ENCODE measurements at places on chromosomes 6 and 20.
A peak's percentile ranks its signal among the peaks of the same experiment; 100 is the strongest.

DNA sequence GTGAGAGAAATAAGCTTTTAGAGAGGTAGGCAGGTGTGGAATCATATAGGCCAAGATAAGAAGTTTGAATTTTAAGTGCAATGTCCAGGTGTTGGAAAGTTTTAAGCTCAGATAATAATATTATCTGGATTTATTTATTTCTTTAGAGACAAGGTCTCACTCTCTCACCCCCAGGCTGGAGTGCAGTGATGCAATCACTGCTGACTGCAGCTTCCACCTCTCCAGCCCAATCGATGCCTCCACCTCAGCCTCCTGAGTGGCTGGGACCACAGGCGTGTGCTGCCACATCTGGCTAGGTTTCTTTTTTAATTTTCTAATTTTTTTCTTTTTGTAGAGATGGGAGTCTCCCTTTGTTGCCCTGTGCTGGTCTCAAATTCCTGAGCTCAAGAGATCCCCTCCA is 5.5 kb upstream of the MAS1L start:
- DNase-seq = no peak

GRCh38 chr6:120996340-120996739 is 337.9 kb downstream of the TBC1D32 start:
- no peak for DNase-seq

GRCh38 chr20:57476084-57476526 is 48.8 kb downstream of the CTCFL start:
- no peak for DNase-seq

DNA sequence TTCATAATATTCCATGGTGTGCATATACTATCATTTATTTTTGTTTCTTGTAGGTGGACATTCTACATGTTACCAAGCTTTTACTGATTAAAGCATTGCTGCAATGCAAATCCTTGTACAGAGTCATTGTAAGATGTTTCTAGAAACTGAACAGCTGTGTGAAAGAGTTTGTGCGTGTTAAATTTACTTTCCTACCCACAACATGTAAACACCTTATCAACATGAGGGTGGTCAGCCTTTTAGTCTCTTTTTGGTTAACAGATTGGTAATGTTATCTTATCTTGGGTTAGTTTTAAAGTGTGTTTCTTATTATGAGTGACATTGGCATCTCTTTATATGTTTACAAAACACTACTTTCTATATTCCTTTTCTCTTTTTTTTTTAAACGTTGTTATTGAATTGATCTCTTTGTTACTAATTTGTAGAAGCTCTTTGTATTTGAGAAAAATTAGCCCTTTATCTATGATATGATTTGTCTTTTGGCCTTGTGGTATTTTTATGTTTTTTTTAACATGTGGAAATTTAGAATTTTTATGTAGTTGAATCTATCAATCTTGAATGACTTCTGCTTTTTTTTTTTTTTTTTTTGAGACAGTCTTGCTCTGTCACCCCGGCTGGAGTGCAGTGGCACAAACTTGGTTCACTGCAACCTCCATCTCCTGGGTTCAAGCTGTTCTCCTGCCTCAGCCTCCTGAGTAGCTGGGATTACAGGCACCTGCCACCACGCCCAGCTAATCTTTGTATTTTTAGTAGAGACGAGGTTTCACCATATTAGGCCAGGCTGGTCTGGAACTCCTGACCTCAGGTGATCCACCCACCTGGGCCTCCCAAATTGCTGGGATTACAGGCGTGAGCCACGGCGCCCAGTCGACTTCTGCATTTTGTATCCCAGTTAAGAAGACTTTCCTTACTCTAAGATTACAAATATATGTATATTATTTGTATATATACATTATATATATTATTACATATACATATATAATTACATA is 112.1 kb downstream of the TCP11 start:
- DNase-seq = no peak

- no peak for DNase-seq
These were observed 94.6 kb downstream of the SNAP25 start for GRCh38 chr20:10313215-10313614.

GRCh38 chr6:144104898-144105487 is 9.6 kb upstream of the SF3B5 start:
- peak; percentile 44 for DNase-seq

DNA sequence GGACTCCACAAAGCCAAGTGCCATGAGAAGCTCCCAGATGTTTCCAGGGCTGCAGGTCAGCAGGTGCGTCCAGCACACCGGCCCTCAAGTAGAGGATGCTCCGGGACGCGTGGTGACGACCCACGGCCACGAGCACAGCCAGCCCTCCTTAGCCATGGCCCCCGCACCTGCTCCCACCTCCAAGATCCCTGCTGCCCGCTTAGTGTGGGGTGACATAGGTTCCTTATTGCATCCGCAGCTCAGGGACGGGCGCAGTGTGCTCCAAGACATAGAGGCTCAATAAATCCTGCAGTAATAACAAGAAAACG is 138.1 kb upstream of the RPS6KA2 start:
- DNase-seq = no peak

- no peak for DNase-seq
These were observed 103.8 kb upstream of the BEND6 start for GRCh38 chr6:56851074-56851473.

DNA sequence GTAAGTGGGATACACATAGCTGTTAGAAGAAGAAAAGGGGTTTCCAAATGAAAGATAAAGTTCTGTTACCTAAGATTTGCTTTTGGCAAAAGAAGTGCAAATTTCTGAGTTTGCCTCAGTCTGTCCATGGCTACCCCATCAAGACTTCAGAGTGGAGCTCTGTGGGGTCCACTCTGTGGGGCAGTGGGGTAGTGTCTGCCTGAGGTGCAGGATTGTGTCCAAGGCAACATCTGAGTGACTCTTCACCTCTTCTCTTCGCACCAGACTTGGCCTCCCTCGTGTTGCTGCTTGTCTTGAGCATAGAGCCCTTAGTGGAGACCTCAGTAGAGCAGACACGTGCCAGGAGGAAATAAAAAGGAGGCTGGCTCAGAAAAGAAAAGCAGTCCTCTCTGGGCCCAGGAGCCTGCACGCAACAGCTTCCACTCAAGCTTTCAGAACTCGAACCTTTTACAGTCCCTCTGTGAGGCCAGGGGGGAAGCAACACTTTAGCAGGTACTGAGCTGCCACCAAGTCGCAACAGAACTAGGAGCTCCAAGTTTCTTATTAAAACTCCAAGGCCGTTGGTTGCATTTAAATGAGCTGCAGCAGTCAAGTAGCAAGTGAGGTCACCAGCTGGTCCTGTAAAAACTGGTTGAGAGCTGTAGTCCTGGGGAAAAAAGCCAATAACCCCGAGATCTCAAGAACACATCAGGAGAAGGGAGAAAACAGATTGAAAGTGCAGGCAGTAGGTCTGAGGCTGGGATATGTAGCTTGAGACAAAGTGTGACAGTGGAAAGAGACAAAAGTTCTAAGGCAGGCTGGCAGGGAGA is 413.5 kb downstream of the CDC5L start:
- no peak for DNase-seq

DNA sequence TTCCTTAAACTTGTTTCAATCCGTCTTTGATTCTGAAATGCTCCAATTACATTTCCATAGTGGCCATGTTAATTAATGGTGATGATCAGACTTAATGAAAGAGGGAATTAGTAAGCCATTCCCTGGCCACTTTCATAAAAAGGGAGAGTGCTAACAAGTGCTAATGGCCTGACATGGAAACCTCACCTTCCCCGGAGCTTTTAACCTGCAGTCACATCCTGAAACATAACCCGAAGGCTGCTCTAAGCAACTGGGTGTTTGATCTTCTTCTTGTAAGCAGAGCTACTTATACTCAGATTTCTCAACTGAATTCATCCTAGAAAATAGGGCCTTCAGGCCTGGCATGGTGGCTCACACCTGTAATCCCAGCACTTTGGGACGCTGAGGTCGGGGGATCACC is 67.1 kb upstream of the ZMYND8 start:
- DNase-seq = no peak

GRCh38 chr6:11224252-11224965 is 8.1 kb downstream of the NEDD9 start:
- no peak for DNase-seq

- DNase-seq = no peak
These were observed 247.0 kb downstream of the PHACTR1 start for GRCh38 chr6:12963567-12963966.

DNA sequence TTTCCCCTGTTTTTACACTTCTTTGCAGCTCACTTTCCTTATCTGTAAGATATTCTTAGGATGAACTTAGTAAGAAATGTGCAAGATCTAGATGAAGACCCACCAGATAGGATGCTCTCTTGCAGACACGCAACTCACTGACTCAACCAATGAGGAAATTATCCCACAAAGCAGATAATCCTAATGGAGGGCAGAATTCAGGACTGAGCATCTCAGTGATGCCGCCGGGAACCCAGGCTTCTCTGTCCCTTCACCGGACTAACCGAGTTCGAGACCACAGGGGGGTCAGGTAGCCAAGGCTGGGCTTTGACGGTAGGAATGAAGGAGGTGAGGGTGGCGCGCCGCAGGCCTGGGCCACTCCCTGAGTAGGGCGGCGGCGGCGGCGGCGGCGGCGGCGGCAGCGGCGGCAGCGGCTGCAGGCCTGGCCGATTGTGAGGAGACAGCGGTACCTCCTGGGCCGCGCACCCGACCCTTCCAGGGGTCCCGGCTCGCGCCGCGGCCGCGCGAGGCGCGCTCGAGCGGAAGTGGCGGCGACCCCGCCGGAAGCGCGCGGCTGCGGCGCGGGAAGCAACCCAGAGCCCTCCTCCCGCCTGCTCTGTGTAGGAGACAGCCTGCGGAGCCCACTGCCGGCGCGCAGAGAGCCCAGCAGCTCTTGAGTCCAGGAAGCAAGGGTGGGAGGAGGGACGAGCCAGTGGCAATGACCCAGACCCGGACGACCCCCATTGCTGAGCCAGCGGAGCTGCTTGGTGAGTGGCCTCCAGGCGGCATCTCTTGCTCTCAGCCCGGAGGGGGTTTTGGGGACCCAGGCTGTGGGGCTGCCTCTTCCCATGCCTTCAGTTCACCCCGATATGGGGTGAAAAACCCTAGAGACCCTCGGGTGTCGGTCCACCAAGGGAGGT is at the start of gene KHDC1:
TSS of gene KHDC1 (minus strand) at position 526 of the 899 bp plus-strand sequence. CDS start 20,679 bp downstream, outside the sequence.
- peak; percentile 52 for DNase-seq

GRCh38 chr20:634148-634925 is 18.7 kb downstream of the SRXN1 start:
- no peak for DNase-seq

DNA sequence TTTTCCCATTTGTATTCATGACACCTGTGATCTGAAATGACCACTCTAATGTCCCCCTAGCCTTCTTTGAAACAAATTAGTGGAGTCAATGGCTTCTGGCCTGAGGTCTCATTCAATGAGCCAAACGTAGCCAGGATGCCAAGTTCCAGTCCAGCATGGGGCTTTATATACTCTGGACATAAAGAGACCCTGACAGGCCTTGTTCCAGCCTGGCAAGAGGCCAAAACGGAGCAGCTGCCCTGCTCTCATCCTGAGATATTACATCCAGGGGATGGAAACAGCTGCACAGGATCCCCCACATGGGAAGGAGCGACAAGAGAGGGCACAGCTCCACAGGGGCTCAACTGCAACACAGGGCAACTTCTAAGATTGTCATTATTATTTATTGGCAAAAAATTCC is 437.8 kb downstream of the CDH26 start:
- no peak for DNase-seq

DNA sequence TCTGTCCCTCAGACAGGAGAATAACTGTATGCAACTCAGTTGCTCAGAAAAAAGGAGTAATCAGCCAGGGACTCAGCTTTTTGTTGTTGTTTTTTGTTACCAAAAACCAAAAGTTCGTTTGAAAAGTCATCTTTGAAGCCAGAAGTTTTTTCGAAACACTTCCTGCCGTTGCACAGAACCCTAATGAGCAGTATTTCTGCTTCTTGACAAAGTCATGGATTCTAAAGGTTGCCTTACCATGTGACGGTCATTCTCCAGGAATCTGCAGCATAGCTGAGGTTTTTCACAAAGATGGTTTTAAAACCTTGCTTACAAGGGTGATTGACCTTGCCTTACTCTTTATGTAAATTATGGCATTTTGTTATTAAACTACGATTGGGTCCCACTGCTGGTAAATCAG is 1.9 kb downstream of the RAB32 start:
- DNase-seq = no peak

DNA sequence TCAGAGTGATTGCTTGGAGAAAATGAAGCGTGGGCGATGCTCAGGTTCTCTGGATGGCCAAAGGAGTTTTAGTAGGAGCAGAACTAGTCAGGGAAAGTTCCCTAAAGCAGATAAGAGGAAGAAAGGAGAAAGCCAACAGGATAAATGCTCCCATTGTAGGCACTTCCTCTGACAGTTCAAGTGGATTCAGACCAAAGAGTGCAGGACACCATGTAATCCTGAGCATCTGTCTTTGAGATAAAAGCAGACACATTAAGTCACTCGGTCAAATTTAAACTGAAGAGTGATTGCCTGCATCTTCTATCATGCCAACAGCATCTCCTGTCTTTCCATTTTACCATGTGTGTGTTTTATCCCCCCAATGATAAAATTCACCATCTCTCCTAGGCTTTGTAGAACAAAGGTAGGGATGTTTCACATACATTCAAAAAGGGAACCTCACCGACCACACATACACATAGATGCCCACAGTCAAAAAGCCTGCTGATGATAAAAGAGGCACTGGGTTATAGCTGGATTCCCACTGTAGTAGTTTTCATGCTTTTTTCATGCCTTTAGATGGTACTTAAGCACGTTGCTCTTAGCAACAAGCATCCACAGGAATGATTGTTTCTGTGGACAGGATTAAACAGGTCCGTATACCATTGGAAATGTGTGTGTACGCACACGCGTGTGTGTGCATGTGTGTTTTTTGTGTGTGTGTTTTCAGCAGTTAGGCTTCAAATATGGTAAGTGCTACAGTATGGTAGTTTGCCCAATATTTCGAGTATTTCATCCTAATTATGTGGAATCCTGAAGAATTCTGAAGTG is 7.0 kb downstream of the GRIK2 start:
- DNase-seq = no peak

DNA sequence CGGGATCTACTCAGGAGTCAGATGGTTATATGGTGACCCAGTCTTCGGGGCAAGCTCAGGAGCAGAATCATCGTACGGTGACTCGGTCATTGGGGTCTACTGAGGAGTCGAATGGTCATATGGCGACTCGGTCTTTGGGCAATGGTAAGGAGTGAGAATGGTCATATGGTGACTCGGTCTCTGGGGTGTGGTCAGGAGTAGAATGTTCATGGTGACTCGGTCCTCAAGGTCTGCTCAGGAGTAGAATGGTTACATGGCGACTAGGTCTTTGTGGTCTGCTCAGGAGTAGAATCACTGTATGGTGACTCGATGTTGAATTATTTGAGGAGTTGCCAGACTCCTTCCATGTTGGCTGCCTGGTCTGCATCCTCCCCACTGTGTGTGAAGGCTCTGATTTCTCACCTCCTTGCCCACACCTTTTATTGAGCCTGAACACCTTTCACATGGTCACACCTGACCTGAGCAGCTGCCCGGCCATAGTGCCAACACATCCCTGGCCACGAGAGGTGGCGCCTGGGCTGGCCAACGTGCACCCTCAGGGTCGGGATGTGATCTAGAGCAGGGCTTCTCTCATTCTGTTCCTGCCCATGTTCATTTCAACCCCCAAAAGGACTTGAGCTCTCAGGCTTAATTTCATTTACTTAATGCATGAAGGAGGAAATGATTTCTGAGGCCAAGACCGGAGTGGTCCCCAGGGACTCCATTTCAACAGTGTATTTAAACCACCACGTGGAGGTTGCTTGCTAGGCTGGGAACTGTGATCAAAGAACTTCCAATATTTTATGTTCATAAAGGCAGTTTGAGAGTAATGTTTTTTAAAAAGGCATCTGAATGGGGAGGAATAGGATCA is 119.5 kb downstream of the PHACTR3 start:
- no peak for DNase-seq

GRCh38 chr20:10793766-10794165 is 120.0 kb upstream of the JAG1 start:
- DNase-seq = no peak

GRCh38 chr20:62254021-62254724 is 15.9 kb downstream of the OSBPL2 start:
- no peak for DNase-seq

Measured in A549 (cell line).